ENCODE measurements at places on chromosomes 7 and 10.

DNA sequence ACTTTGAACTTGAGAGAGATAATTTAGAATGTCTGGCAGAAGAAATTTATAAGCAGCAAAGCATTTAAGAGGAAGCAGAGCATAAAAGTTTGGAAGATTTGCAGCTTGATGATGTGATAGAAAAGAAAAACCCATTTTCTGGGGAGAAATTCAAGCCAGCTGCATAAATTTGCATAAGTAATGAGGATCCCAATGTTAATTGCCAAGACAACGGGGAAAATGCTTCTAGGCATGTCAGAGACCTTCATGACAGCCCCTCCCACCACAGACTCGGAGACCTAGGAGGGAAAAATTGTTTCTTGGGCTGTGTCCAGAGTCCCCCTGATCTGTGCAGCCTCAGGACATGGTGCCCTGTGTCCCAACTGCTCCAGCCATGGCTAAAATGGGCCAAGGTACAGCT, 263.6 kb upstream of the POT1 start:
- DNase-seq = no peak

DNA sequence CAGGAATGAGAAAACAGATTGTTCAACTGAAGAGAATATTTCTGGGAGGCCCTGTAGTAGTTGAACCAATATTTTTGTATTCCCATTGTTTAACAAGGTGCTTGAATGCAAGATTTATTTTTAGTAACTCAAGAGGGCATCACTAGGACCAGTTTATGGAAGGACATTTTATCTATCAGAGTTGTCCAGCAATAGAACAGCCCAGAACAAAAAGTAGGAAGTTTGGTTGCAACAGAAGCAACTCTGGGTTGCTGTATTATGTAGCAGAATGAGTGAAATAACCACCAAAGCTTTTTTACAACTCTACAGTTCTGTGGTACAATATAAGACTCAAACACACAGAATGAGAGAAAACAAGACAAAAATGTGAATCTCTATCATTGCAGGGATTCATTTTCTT, 34.7 kb downstream of the CPED1 start:
- no peak for DNase-seq

DNA sequence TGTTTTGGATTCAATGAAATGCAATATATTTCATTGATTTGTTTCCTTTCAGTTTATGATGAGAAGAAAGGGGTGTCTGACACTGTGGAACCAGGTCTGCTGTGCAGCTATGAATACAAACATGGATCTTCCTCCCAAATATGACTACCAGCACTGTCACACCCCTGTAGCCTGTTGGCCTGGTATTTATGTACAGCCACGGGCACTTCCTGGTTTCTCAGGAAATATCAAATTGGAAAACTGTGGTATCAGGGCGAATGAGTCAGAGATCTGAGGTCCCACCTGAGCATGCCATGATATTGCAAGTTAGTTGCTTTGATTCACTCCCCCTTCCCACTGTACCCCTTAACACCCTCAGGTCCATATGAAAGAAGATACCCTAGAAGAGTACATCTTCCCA, 87.8 kb downstream of the DNMBP start:
- no peak for DNase-seq

DNA sequence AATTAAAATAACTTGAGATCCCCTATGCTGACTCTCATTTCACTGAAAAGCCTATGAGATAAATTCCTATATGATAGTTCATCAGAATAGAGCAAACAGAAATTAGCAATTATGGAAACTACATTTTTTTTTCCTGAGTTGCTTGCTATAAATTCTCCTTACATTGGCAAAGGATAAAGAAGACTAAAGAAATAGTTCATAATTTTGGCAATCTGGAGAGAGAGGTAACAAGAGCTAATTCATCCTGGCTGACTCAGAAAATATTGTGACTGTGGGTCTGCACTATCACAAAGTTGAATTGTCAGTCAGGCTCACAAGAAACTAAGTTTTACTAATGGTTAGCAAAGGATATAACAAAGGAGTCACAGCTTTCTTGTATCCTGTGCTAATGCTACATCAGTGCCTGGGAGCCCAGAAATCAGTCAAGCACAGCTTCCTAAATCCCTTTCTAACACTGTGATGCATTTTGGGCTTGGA, 483.0 kb downstream of the MAGI2 start:
- no peak for DNase-seq

DNA sequence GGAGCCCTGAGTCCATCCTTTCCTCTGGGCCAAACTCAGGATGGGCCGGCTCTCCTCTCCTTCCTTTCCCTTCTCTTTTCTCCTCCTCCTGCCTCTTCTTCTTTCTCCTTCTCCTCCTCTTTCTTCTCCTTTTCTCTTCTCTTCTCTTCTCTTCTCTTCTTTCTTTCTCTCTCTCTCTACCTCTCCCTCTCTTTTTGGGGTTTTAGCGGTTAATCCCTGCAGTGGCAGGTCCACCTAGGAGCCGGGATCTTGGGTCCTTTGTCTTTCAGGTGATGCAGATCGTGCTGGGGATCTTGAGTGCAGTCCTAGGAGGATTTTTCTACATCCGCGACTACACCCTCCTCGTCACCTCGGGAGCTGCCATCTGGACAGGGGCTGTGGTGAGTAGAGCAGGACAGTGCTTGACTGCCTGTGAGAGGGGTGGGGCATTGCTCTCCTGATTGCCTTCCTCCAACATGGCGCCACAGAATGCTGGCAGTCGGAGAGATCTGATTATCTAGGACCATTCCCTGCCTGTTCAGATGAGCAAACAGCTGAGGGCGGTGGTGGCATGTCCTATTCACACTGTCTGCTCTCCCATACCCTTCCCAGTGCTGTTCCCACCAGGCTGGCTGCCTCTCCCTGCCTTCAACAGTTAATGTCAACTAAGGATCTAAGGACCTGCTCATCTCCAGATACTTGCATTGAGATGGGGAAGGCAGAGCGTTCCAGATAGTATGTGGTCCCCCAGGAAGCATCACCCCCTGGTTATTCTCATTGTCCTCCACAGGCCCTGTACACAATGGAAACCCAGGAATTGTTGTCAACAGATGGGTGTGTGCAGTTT, 1.6 kb downstream of the TMEM176A start:
- no peak for DNase-seq

DNA sequence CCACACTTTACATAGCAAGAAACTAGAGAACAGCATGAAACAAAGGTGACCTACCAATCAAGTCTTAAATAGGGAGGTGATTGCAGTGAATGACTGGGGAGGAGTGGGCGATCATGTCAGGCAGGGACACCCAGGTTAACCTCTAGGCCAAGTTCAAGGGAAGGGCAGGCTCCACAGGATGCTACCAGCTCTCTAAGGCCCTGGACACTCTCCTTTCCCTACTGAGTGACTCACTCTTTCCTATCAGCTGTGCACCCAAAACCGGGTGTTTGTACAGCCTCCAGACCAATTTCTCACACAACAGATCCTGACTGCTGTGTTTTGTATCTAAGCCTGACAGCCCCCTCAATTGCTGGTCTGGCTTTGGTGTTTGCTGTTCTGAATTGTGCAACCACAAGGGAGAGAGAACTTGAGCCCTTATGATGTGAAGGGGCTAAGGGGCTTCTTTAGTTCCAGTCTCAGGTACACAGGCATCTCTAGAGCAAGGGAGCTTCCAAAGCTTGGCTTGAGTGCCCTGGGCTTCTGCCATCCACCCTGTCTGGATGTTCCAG, 107.8 kb downstream of the TBXAS1 start:
- no peak for DNase-seq

GRCh38 chr10:5645944-5646617, 20.3 kb downstream of the ASB13 start:
- DNase-seq = no peak

DNA sequence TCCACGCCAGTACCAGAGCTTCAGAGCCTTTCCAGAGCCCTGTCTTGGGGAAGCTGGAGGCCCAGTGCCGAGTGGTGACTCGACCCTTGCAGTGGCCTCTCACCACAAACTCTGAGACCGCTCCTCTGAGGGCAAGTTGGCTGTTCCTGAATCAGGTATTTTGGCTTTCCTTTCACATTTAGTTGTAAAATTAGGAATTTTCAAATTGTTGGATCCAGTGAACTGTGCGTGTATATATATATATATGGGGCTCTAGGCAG, 128.7 kb upstream of the UNC5B start:
- DNase-seq = no peak

GRCh38 chr7:108114117-108114841, 15.9 kb downstream of the LAMB4 start:
- DNase-seq = no peak

DNA sequence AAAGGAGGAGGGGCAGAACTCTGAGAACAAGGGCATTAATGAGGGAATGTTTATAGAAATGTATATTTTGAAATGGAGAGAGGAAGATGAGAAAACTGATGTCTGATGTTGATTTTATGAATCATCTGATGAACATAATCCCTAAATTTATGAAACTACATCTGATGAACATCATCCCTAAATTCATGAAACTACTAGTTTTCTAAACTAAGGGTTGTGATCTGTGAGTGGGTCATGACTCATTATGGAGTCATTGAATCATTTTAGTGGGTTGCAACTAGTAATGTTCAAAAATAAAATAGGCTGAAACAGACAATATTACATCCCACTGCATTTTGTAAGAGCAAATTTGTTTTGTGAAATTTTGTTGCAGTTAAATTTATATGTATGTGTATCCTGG, 442.6 kb upstream of the TEX47 start:
- no peak for DNase-seq

- no peak for DNase-seq
Observed at GRCh38 chr7:120680985-120681384, 177.0 kb downstream of the TSPAN12 start.

GRCh38 chr7:38169847-38170246, 8.2 kb upstream of the STARD3NL start:
- DNase-seq = no peak

DNA sequence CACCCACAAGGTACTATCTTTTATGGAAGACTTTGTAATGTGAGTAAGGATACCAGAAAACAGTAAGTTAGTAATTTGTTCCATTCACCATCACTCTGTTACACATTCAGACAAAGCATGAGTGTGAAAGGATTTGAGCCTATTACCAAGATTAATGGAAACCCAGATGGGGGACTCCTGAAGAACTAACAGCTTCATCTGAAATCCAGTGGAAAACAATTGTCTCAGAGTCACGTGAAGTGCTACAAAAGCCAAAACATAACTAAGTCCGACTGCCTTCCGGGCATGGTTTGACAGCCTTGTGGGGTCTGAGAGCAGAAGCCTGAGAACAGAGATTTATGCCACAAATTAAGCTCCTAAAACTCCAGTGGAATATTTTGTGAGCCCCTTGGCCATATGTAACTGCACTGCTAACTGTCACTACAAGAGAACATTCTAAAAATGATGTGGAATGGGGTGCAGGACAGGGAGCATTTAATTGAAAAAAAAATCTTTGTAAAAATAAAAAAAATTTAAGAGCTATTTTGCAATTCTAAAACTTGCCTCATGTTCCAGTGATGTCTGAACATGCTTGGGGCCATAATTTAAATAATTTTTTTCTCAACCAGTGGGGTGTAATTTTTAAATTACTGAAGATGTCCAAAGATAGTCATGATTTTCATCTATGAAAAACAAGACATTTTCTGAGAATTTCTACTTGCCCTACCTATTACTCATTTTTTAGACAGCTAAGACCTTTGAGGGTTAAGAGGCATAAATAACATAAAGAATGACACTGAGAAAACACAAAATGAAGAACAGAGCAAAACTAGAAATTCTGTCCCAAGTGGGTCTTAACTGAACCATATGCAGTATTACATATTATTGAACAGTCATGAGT, 555.0 kb downstream of the INHBA start:
- DNase-seq = no peak

GRCh38 chr10:69460576-69461242, 9.4 kb downstream of the TSPAN15 start:
- no peak for DNase-seq

- no peak for DNase-seq
Observed at GRCh38 chr7:112134039-112134438, 72.2 kb downstream of the DOCK4 start.

DNA sequence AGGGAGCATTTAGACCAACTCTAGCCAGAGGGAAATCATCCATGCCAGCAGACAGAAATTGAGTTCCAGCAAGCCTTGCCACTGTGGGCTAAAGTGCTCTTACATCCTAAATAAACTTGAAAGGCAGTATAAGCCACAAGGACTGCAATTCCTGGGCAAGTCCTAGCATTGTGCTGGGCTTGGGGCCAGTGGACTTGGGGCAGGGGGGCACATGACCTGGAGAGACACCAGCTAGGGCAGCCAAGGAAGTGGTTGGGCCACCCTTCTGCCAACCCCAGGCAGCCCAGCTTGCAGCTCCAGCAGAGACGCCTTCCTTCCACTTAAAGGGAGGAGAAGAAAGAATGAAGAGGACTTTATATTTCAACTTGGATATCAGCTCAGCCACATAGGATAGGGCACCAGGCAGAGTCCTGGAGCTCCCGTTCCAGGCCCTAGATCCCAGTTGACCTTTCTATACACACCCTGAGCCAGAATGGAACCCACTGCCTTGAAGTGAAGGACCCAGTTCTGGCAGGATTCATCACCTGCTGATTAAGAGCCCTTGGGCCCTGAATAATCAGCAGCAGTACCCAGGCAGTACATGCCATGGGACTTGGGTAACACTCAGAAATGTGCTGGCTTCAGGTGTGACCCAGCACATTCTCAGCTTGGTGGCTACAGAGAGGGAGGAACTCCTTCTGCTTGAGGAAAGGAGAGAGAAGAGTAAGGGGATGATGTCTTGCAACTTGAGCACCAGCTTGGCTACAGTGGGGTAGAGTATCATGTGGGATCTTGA, 153.0 kb downstream of the GNAI1 start:
- DNase-seq = no peak

DNA sequence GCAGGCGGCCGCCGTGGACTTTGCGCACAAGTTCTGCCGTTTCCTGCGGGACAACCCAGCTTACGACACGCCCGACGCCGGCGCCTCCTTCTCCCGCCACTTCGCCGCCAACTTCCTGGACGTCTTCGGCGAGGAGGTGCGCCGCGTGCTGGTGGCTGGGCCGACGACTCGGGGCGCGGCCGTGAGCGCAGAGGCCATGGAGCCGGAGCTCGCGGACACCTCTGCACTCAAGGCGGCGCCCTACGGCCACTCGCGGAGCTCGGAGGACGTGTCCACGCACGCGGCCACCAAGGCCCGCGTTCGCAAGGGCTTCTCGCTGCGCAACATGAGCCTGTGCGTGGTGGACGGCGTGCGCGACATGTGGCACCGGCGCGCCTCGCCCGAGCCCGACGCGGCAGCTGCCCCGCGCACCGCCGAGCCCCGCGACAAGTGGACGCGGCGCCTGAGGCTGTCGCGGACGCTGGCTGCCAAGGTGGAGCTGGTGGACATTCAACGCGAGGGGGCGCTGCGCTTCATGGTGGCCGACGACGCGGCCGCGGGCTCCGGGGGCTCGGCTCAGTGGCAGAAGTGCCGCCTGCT, 14.1 kb downstream of the SH2B2 start:
- DNase-seq = no peak

GRCh38 chr7:121798896-121799295, 74.1 kb upstream of the PTPRZ1 start:
- no peak for DNase-seq

GRCh38 chr10:21401196-21401595, 124.3 kb downstream of the SKIDA1 start:
- no peak for DNase-seq

GRCh38 chr7:18521236-18521589, 25.7 kb downstream of the HDAC9 start:
- no peak for DNase-seq

- no peak for DNase-seq
Observed at GRCh38 chr10:59143544-59143943, 32.9 kb upstream of the PHYHIPL start.

GRCh38 chr7:129616530-129616929, 5.0 kb downstream of the NRF1 start:
- no peak for DNase-seq

GRCh38 chr10:70549962-70550458, 52.5 kb downstream of the PRF1 start:
- peak; percentile 75 for DNase-seq
